ENCODE measurements at places on chromosomes 7 and 10.

DNA sequence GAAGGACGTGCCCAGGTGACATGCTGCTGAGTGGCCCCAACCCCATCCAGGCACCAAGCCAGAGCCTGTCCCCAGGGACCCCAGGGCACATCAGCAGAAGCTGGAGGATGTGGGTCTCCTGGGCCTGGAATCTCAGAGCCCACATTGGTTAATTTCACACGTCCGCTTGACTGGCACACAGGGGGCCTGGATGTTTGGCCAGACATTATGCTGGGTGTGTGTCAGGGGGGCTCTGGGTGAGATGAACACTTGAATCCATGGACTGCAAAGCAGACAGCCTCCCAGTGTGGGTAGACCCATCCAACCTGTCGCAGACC, 79.1 kb upstream of the RET start:
- no peak for DNase-seq

GRCh38 chr7:51046103-51046466, 263.4 kb upstream of the GRB10 start:
- DNase-seq = no peak

- peak; percentile 32 for DNase-seq
Measured at GRCh38 chr7:106016331-106016730, 53.3 kb downstream of the CDHR3 start.

DNA sequence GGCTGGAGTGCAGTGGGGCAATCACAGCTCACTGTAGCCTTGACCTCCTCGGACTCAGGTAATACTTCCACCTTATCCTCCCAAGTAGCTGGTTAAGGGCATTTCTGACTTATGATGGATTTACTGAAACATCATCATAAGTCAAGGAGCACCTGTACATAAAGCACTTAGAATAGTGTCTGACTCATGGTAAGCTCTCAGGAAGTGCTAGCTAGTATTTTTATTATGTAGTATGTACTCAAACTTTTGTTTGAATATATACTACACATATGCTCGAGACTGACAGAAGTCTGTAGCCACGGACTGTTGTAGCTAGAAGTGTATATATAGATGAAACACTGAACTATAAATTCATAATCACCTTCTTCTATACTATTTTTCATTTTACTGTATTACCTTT, 107.5 kb upstream of the DNAJB12 start:
- no peak for DNase-seq

GRCh38 chr7:50376056-50376820, 71.7 kb downstream of the IKZF1 start:
- DNase-seq = no peak

DNA sequence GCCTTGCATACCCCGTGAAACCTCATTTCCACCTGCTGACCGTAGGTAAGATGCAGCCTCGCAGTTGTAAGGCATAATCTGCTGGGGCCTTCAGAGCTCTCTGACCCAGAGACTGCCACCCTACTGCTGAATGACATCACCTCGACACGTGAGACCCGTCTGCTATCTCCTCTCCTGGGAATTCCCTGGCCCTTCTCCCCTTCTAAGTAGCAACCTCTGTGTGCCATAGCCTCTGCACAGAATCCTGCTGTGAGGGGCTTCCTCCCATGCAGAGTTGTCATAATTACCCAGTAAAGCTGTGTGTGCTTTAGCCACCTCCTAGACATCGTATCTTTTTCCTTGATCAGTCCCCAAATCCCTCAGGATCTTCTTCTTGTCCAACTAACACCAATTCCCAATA, 106.7 kb downstream of the CACNB2 start:
- DNase-seq = no peak

GRCh38 chr10:49327036-49327813, 28.3 kb downstream of the C10orf71 start:
- no peak for DNase-seq

DNA sequence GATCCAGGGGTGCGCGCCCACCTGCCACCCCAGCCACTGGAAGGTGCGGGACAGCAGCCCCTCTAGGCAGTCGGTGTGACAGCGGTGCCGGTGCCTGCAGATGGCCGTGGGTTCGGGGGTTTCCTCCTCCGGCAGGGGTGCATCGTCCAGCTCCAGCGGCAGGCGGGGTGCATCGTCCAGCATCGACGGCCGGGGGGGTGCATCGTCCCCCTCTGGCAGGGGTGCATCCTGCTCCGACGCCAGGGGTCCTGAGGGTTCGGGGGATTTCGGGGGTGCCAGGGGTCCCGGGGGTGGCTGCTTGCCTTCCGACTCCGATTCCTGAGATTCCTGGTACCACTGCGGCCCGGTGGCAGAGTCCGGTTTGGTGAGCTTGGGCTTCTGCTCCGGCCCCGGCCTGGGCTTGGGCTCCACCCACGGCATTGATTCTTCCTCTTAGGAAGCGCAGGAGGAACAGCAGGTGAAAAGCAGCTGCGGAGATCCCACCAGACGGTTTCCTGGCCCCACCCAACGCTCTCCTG, 90.2 kb upstream of the RAB18 start:
- DNase-seq = no peak

DNA sequence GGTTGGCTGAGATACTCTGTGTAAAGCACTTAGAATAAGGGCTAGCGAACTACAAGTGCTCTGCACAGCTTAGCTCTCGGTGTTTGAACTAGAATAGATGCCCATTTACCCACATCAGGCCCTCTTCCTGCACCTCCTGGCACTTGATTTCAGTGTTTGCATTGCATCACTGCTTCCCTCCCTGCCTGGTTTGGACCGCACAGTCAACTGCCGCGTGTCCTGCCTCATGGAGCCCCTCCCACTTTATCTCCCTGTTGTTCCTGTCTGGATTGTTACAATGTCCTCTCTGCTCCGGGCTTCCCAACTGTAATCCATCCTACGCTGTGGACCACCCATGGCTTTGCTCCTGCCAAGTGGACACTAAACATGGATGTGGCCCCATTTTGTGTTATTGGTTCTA, 2.3 kb downstream of the FAM107B start:
- no peak for DNase-seq

DNA sequence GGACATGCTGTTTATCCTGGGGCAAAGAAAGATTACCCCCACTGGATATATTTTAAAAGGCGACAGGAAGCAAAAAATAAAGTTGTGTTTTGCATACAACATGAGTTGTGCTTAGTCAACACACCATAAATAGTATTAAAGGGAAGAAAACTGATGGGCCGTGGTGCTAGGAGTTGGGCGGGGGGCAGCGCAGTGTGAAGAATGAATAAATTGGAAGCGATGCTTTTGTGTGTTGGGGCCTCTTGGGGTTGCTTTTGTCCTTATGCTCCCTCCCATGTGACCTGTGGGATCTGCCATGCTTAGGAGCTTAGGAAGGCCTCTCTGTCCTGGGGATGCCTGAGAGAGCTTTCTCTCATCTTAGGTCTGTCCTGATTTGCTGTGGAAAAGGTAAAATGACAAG, 35.0 kb upstream of the AGR3 start:
- DNase-seq = no peak

- DNase-seq = no peak
Measured at GRCh38 chr7:42868480-42868879, 43.4 kb downstream of the C7orf25 start.

DNA sequence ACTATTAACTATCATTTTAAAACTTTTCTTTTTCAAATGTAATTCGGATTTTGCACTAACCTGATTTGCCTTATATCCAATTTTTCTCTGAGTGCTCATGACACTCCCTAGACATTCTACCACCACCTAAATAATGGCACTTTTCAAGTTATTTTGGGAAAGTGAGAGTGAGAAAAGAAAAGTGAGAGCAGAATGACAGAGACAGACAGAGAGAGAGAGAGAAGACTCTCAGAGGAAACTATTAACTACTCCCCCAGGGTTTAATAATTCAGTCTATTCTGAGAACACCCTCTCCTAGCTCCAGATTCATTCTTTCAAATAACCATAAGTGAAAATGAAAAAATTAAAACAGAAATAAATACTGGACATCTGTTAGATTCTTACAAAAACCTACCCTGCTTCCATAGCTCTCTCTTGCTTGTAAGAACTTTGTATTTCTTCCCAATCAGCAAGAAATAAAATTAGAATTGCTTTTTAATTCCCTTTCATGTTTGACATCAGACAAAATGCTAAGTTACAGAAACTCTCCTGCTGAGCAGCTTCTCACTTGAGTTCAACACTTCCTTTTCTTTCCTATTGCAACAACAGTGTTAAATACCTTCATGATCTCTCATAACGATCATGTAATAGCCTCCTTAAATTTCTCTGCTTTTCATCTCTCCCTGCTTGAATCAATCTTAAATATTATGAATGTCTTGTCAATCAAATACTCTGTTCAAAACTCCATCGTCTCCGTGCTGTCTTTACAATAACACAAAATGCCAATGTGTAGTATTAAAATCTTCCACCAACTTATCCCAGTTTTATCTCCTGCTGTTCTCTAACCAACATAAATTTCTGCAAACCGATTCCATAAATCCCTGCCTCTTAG, 191.7 kb downstream of the SEMA3E start:
- no peak for DNase-seq

DNA sequence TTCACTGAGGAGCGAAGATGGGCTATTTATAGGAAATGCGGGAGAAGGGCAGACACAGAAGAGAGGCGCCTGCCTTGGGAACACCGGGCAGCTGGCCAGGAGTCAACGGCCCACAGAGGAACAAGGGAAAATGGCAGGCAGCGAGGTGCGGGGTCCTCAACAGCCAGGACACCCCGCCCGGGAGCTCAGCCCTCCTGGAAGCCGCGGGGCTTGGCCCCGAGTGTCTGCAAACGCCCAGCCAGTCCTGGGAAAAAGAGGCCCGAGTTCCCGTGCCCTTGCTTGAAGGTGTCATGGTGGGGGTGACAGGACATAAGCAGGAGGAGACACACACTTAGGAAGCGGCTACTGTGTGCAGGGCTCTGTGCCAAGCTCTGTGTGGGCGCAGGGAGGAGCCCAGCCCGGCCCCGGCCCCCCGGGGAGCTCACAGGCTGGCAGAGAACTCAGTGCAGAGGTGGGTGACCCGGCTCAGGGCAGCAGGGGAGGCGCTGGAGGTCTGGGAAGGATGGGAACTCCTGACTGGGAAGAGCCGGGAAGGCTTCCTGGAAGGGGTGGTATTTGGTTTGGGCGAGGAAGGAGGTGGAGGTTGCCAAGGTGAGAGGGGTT, 79.9 kb downstream of the ELFN1 start:
- DNase-seq = no peak

DNA sequence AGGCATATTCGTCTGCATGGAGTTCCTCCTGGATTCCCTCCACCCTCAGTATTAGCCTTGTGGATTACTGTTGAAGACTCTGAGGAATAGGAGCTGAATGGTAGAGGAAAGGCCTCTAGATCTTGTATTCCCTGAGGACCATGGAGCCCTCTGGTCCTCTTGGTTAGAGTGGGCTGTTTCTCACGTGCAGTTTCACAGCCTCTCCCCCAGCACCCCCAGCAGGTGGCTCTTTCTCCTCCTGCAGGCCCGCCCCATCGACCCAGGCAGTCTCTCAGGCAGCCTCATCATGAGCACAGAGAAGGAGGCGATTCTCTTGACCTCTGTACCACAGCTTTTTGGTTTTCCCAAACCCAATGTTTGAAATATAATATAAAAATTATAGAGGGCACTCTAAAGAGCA, 102.0 kb downstream of the WNT2 start:
- DNase-seq = no peak

DNA sequence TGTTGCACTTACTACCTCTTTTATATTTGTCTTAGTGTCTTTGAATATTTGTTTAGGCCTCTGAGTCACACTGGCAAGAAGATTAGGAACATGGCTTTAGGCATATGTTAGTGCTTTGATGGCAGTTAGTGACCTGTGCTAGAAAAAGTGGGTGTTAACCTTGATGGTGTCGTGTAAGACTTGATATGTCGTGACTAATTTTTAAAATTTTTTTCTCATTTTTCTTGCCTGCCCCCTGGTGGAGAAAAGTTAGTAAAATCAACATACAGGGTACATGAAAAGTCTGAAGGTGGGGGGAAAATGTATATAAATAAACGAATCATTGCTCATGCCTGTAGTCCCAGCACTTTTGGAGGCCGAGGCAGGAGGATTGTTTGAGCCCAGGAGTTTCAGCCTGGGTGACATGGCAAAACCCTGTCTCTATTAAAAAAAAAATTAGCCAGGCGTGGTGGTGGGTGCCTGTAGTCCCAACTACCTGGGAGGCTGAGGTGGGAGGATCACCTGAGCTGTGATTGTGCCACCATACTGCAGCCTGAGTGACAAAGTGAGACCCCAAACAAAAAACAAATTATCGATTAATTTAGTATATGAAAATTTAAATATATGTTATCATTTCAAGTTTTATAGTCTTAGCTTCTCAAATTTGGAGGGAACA, 44.6 kb downstream of the TAX1BP1 start:
- peak; percentile 21 for DNase-seq

GRCh38 chr10:30812018-30812851, 182.7 kb upstream of the LYZL2 start:
- no peak for DNase-seq

DNA sequence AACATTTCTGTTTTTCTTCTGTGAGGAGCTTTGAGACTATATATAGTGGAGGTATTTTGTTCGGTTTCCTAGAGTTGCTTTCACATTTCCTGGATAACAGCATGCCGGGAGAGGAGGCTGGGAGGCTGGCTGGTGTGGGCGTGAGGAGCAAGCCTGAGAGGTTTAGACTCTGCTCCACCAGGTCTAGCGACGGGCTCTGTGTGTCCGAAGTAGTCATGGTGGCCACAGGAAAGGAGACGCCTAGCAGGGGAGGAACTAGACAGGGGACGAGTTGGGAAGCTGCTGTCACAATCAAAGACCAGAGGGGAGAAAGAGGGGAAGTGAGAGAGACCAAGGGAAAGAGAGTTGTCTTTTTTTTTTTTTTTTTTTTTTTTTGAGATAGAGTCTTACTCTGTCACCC, 19.6 kb downstream of the PTPRE start:
- no peak for DNase-seq

- DNase-seq = no peak
Measured at GRCh38 chr10:97336942-97337831, 2.7 kb upstream of the FRAT2 start.

GRCh38 chr7:79494046-79494445, 40.6 kb upstream of the MAGI2 start:
- DNase-seq = no peak

- no peak for DNase-seq
Measured at GRCh38 chr7:25952261-25953057, 199.5 kb upstream of the NFE2L3 start.

DNA sequence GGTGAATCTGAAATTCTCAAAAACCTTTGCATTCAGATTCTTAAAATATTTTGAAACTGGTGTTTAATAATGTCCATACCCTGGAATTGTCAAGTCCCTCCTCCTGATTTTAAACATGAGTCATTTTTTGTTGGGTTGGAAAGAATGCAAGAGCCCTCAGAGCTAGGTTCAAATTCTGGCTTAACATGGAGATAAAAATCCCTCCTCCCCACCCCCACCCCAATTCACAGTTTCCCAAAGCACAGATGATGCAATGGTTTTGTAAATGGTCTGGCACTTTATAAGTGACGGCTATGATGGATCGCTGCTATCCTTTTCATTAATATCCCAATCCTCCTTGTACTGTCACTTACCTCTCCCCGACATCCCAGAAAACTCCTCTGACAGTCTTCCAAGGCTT, 332.8 kb downstream of the PLXNA4 start:
- no peak for DNase-seq

All from NCI-H2171 (cell line).